ENCODE measurements at places on chromosomes 16 and 17.
A peak's percentile ranks its signal among the peaks of the same experiment; 100 is the strongest.

DNA sequence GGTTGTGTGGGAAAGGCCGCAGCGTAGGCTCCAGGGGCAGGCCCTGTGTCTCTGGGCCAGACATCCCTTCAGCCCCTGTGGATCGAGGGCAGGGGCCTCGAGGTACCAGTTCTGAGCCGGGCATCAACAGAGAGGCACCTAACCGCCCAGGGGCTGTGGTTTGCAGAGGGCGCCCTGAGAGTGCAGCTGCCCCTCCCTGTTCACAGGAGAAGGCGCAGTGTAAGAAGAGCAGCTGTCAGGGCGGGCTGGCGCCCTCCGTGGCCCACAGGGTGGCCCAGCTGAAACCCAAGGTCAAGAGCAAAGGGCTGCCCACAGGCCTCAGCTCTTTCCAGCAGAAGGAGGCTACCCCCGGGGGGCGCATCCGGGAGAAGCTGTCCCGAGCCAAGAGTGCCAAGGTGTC is 56.5 kb downstream of the ACTG1 start:
- no peak for DNase-seq

GRCh38 chr17:7136266-7136877 is 21.8 kb upstream of the ASGR2 start:
- DNase-seq: peak; percentile 21

DNA sequence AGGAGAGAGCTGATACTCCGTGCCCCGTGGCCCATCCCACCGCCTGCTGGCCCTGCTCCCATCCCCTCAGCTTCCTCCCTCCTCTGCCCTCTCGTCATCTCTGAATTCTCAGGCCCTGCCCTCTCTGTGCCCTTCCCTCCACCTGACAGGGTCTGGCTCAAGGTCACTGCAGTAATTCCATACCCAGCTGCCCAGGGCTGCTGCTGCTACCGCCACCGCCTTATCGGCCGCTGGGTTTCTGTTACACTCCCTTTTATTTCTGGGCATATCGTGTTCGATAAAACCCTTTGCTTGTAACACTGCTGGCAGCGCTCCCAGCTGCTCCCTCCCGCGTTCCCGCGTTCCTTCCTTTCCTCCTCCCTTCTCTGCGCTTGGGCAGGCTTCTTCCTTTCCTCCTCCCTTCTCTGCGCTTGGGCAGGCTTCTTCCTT is 1.2 kb downstream of the EPN3 start:
- DNase-seq: no peak

DNA sequence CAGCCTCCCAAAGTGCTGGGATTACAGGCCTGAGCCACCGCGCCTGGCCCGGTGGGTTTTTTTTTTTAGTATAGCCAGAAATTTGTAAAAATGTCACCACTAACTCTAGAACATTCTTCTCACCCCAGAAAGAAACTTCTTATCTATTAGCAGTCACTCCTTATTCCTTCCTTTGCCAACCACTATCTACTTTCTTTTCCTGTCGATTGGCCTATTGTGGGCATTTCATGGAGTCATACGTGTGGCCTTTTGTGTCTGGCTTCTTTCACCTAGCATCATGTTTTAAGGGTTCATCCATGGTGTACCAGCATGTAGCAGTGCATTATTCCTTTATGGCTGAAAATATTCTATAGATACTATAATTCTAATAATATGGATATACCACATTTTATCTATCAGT is 3.6 kb downstream of the CYB5D2 start:
- DNase-seq: no peak

DNA sequence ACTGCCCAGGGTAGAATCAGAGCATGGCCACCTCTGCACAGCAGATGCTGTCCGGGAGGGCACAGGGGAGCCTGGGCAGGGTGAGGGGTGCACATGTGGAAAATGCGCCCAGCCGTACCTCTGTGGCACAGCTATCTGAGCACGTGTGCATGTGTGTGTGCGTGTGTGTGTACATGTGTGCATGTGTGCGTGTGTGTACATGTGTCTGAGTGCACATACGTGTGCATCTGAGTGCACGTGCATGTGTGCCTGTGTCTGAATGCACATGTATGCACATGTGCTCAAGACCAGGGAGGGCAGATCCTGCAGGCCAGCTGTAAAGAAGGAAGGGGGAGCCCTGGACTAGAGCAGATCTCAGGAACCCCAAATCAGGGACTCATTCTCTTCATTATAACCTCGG is 37.3 kb upstream of the ENPP7 start:
- no peak for DNase-seq

DNA sequence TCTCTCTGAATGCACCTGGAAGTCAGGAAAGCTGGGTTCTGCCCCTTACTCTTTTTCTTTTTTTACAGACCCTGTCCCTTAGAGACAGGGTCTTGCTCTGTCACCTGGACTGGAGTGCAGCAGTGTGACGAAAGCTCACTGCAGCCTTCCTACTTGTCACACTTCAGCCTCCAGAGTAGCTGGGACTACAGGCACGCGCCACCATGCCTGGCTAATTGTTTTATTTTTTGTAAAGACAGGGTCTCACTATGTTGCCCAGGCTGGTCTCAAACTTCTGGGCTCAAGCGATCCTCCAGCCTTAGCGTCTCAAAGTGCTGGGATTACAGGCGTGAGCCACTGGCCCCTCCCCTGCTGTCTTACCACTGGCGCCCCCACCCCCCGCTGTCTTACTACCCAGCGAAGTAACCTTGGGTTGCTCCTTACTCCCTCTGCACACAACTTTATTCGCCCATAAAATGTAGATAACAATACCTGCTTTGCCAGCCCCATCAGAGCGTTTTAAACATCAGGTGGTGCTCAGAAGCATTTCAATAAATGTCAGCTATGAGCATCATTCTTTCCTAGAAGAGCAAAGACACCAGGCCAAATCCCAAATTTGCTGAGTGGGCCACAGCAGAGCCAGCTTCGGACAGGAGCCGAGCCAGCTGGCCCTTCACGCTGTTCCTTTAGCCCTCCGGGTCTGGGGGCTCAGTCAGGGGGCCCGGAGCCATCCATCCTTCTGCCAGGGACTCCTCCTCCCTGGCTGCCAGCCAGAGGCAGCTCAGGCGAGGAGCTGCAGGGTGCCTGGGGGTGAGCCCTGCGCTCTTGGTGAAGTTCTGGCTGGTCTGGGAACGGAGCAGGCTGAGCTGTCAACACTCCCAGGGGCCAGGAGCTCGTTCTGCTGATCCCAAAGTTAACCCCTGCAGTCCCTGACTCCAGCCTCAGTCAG is 24.4 kb downstream of the SRL start:
- no peak for DNase-seq

DNA sequence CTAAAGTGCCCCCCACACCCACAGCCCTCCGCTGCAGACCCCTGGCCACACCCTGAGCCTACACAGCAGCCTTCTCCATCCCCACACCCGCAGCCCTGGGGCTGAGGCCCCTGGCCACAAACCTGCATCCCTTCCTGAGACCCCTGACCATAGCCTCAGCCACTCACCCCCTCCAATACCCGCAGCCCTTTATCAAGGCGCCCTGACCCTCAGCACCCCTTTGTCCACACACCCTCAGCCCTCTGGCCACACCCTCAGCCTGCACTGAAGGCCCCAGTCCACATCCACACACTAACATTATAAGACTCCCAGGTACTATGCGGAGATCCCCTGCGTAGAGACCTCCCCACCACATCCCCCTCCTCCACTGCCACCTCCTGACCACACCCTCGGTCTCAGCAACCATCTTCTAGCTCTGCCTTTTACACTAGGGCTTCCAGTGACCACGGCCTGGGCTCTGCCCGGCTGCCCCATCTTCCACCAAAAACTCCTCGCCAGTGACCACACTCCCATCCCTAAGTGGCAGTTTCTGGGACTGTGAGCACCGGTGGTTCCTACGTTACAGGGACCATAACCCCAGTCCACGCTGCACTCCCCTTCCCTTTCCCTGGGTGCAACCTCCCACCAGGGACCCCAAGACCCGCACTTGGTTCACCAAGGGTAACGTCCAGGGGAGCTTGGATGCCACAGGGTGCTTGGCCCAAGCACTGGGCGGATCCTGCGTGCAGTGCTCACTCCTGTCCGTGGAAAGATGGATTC is 818 bp downstream of the TPPP3 start:
- no peak for DNase-seq

DNA sequence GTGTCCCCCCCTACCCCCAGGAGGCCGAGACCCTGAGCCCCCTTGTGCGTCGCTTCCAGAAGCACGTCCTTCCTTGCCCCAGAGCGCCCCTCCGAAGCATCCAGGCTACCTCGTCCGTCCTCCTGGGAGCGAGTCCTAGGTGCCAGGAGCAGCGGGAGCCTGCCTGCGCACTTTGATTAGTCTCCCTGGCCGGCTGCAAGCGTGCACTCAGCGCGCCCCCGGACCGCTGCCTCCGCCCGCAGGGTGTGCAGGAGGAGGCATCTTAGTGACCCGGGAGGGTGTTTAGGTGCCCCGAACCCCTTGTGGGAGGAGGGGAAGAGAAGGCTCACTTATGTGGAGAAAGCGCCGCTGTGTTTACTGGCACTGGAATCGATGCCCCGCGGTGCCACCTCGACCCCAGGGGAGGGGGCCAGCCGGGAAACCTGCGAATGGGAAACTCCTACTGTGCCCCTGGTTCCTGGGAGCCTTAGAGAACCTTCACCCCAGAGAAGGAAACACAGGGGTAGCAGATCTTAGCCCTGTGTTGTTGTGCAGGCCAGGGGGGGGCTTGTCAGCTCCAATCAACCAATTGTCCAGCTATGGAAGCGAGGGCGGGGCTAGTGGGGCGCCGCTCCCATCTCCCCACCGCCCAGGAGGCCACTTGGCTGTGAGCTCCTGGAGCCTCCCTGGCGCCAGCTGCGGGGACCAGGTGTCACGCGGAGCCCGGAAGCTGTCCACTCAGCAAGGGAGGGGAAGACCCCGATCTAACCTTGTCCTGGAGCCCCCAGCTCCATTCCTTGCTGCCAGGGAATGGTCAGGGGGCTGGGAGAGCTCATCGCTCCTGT is 922.8 kb upstream of the EEF2KMT start:
- DNase-seq: no peak

GRCh38 chr17:40326832-40327199 is 17.8 kb downstream of the RARA start:
- no peak for DNase-seq

- no peak for DNase-seq
These were observed 174.8 kb upstream of the DYNLRB2 start for GRCh38 chr16:80366023-80366422.

DNA sequence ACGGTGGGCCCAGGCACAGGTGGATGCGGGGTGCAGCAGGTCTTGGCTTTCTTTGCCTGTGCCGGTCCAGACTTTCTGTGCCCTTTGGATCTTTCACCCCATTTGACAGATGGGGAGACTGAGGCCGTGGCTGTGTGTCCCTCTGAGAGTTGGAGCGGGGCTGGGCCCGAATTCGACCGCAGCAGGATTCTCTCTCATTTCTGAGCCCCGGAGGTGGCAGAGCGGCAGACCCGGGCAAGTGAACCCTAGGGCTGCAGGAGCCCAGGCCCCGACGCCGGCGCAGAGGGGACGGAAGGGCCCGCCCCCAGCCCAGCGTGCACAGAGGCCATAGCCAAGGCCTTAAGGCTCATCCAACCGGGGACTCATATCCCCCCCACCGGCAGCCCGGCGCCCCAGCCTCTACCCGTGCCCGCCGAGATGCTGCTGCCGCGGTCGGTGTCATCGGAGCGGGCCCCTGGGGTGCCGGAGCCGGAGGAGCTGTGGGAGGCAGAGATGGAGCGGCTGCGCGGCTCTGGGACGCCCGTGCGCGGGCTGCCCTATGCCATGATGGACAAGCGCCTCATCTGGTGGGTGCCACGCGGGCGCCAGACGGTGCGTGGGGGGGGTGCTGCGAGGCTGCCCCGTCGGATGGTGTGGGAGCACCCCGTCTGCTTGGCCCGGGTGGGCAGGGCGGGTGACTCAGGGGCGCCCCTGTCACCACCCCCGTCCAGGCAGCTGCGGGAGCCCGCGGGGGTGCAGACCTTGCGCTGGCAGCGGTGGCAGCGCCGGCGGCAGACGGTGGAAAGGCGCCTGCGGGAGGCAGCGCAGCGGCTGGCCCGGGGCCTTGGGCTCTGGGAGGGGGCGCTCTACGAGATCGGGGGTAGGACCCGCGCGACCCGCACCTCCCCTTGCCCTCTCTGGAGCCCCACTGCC is 857 bp downstream of the TMC8 start:
- no peak for DNase-seq

DNA sequence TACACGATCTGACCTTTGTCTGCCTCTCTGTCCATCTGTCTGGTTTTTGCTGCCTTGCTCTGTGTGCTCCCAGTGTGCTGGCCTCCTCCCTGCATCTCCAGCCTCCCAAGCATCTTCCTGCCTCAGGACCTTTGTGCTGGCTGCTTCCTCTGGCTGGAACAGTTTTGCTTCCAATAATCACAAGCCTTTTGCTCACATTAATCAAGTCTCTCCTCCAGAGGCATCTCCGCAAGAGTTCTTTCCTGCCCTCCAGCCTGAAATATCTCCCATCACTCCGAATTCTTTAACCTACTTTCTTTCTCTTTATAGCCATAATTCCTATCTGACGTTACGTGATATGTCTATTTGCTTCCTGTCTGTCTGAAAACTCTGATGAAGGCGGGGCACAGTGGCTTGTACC is 267.1 kb downstream of the ABCC12 start:
- DNase-seq: no peak

DNA sequence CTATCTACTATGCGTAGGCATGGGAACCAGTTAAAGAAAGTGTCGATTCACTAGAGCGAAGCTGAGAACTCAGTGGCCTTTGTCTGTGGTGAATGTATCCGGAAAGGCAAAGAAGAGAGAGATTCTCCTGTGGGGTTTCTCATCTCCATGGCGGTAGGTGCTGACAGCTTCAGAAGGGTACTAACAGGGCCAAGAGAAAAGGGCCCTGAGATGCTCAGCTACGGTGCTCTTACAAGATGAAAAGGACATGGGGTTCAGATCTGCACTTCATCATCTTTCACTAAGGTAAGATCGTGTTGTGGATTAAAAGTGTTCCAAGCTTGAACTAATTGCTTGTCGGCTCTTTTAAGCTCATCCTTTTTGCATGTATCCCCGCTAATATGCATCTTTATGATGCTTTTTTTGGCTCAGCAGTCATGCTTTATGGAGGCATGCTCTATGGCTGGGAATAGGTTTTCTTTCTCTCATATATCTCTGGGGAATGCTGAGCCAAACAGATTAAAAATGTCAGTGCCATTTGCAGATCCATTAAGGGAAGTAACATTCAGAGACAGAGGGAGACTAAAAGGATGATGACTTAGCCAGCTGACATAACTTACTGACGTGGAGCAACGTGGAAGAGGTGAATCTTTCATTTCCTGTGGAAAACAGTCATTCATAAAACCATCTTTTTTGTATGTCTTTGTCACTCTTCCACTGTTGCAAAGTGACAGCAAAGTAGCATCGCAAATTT is 29.9 kb downstream of the KCNJ16 start:
- no peak for DNase-seq

DNA sequence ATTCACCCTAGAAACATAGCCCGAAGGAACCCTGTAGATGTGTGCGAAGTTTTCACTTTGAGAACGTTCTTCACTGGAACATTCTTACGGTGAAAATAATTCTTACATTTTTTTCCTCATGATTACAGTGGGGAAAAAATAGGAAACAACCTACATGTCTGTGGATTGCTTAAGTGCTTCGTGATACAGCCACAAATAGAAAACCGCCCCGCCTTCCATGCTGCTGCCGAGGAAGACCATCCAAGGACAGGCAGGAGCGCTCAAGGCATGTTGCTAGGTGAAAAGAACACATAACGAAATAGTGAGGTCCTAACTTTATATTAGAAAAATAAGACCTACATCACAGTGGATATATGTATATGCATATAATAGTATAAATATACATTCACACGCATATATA is 78.8 kb downstream of the BMERB1 start:
- no peak for DNase-seq
